Kidney (tissue), 22 donors: ENCODE measurements at places on chromosomes 2 and 18. TPM values are rescaled to one million over a fixed set of nuclear protein-coding genes. Genes with fewer than 3 reads are reported as not detected.
A peak's percentile ranks its signal among the peaks of the same experiment; 100 is the strongest.

The INHA gene
- 1.2 TPM for total RNA-seq

The AGFG1 gene
- 98.9 TPM for total RNA-seq

DNA sequence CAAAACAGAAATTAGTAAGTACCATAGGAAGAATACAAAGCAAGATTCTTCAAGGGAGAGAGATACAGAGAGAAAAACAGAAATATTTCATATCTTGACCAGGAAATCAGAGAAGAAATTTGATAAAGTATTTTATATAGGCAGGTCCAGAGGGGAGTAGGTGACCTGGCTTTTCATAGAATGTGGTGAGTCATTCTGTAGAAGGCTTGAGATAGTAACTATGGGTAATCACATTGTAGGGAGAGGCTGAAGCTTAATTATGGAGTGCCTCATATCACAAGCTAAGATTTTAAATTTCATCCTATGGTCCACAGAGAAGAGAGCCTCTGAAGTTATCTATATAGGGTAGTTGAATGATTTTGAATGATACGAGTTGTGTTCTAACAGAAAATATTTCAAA lies 195.0 kb upstream of the CYRIA start:
- H3K36me3 ChIP-seq = no peaks in the 10 kb centered on the region
- H3K4me3 ChIP-seq = no peak overlapping the region
- H3K4me1 ChIP-seq = no peaks in the 10 kb centered on the region
- H3K27me3 ChIP-seq = no peaks in the 10 kb centered on the region

- DNase-seq = no peak
- H3K4me1 ChIP-seq = peaks cover 3% of the 10 kb centered on the region
- H3K36me3 ChIP-seq = no peaks in the 10 kb centered on the region
- H3K27ac ChIP-seq = peak overlapping the region; percentile 57
- H3K27me3 ChIP-seq = no peaks in the 10 kb centered on the region
These were observed 92.9 kb upstream of the SLC14A2 start for GRCh38 chr18:45522371-45522770.

DNA sequence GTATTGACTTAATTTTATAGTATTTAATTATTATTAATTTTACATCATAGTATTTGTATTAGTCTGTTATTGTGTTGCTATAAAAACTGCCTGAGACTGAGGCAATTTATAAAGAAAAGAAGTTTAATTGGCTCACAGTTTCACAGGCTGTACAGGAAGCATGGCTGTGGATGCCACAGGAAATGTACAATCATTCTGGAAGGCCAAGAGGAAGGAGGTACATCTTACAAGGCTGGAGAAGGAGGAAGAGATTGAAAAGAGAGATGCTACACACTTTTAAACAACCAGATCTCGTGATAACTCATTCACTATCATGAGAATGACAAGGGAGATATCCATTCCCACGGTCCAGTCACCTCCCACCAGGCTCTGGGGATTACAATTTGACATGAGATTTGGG lies 2019.4 kb upstream of the PIK3C3 start:
- no peak overlapping the region for H3K27ac ChIP-seq
- no peak overlapping the region for H3K4me3 ChIP-seq
- no peak for DNase-seq
